ENCODE measurements at places on chromosomes 2 and 18.

DNA sequence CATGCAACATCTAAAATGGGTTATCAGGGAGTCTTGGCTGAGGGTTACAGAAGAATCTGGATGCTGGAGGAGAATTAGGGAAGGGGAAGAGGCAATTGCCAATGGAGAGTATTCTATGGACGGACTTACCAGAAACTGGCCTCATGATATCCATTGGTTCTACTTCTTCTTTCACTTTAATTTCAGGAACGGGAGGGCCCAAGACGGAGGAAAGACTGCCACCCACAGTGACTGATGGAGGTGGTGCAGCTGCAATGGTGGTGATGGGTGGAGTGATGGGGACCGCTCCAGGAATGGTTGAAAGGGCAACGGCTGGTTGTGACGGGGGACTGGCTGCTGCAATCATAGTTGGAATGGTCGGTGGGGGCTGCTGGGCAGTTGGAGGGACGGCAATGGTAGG, 69.1 kb upstream of the AMMECR1L start:
- DNase-seq = no peak

DNA sequence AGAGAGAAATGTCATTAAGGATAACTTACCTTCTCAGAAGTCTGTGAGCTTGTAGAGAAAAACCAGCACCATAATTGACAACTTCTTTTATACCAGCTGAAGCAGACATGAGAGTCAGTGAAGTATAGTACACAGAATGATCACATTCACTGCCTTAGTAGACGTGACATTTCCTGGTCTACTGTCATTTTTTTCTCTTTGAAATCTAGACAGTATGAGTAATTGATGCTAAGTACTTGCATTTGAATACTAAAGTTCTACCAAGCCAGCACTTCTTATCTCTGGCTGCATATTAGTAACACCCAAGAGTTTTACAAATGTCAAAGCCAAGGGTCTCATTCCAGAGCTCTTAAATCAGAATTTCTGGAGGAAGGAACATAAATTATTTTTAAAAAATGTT, 25.4 kb upstream of the ACADL start:
- no peak for DNase-seq

DNA sequence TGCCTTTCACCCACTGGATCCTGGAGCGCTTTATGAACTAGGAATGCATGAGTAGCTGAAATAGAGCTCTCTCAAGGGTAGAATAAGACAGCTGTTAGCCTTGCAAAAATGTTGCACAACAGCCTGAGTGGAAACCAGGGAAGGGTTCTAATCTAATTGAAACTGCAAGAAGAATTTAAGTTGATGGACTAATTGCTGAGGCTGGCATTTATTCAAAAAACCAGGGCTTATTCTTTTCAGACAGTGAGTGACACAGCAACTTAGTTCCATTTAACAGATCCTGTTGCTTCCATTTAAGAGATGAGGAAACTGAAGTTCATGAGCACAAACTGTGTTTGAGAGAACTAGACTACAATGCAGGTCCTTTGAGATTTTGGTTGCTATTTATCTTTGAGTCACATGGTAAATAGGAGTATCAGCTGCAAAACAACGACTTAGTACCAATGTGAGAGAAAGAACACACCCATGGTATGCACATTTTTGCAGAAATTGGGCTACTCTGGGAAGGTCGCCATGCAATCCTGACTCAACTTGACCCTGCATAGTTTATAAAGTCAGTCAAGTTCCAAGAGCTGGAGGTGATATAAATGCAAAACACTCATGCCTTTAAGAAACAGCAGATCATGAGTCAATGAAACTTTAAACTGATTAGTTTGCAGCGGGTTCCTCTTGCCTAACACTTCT, 76.4 kb upstream of the PARD3B start:
- DNase-seq = no peak

DNA sequence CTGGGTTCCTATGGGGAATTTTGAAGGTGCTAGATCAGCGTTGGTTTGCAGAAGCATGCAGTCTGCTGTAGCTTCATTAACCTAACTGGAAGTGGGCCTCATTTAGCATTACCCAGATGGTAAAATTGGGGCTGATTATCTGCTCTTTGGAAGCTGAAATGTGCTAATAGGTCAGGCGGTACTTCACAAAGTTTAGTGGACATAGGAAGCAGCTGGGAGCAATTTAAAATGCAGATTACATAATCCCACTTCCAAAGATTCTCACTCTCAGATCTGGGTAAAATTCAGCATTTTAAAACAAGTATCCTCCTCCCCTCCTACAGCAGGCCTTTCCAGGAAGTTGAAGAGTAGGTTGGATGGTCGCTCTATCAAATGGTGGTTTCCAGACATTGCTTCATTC, 907.0 kb downstream of the CPS1 start:
- DNase-seq = no peak

GRCh38 chr2:10374362-10374943, 71.7 kb downstream of the HPCAL1 start:
- no peak for DNase-seq

GRCh38 chr2:239846789-239847676, 178.1 kb downstream of the NDUFA10 start:
- no peak for DNase-seq

DNA sequence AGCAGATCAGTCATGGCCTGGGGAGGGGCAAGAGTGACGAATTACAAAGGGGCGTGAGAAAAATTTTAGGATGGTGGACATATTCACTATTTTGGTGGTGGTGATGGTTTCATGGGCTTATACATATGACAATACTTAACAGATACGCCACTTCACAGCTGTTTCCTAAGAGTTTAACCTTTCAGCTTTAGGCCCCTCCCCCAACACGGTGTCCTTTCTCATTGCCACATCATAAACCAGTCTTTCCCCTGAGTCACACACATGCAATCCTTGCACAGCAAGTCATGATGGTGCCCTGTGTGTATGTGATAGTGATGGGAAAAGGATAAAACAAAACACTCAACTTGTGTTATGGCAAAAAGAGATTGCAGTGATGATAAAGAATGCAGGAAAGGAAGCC, 47.6 kb upstream of the IL1R1 start:
- no peak for DNase-seq

DNA sequence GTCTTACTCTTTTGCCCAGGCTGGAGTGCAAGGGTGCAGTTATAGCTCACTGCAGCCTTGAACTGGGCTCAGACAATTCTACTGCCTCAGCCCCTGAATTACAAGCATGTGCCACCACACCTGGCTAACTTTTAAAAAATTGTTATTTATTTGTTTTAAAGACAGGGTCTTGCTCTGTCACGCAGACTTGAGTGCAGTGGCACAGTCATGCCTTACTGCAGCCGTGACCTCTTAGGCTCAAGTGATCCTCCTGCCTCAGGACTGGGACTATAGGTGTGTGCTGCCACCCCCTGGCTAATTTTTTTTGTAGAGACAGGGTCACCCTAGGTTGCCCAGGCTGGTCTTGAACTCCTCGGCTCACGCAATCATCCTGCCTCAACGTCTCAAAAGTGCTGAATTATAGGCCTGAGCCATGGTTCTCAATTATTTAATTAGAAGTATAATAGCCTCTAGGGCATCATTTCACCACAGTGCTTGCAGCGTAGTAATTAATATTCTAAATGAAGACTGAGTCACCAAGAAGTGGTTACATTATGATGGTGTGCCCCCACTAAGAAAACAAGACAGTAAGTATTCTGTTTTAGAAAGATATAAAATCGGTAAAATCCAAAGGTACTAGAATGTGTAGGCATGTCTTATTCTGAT, 69.6 kb downstream of the EML4 start:
- peak; percentile 24 for DNase-seq

DNA sequence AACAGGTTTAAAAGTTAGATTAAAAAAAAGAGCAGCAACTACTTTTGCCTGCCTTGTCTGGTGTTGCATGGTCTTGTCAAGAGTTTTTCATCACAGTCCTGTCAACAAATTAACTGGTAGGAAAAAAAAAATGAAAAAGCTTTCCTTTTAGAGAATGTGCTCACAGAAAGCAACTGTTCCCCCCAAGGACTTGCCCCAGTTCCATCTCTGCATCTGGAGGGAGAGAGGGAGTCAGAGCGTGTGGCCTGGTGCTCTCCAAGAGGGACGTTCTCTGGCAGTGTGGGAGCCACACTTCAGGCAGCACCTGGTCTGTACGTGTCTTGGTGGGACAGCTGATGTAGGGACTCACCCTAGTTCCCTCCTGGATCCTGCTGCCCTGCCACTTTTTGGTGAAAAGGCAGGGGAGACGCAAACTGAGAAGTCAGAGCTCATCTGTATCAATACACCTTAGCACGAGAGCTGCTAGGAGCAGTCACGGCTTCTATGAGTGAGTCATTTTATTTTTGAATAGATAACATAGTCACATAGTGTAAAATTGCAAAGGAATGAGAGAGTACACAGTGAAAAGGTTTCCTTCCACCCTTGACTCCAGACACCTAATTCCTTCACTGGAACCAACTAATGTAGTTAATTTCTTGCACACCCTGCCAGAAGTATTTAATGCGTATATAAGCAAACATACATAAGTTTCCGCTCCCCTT, 172.5 kb upstream of the MGAT5 start:
- no peak for DNase-seq

- no peak for DNase-seq
Measured at GRCh38 chr2:126579868-126580267, 76.1 kb upstream of the GYPC start.

DNA sequence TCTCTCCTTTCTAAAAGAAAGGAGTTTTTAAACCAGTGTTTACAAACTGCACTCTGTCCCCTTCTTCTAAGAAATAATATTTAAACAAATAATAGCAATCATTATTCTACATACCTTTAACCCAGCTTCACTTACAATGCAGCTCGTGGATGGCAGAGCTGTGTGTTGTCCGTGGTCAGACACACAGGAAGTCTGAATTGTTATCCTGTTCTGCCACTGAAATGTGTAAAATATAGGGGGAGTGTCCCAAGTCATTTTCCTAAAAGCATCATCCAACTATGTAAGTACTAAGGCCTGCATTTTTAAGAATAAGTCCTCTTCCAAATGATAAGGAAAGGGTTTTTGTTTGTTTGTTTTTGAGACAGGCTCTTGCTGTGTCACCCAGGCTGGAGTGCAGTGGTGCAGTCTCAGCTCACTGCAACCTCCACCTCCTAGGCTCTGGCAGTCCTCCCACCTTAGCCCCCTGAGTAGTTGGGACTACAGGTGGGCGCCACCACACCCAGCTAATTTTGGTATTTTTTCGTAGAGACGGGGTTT, 2.7 kb upstream of the PPP4R1 start:
- DNase-seq = no peak

DNA sequence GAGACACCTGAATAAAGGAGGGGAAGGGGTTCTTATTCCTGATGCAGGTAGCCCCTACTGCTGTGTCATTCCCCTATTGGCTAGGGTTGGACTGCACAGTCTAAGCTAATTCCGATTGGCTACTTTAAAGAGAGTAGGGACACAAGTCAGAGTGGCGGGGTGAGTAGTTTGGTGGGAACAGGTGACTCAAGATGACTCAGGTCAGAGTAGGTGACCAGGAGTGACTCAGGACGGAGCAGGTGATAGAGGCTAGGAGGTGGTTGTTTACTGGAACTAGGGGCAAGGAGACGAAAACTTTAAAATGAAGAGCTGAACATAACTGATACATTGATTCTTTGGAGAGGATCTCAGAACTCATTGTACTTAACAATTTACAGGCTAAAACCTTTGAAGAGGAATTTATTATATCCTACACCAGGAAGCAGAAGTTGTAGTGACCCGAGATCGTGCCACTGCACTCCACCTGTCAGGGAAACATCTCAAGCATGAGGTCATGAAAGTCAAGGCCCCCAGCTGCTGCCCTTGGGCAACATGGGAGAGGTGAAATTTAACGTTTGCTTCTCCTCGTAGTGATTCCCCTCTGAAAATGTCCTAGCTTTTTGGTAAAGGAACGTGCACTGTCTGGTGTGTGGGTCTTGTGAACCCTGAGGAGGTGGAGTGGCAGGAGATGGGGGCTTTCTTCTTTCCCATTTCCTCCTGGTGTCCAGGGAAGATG, 4.5 kb upstream of the CYP27A1 start:
- DNase-seq = no peak

DNA sequence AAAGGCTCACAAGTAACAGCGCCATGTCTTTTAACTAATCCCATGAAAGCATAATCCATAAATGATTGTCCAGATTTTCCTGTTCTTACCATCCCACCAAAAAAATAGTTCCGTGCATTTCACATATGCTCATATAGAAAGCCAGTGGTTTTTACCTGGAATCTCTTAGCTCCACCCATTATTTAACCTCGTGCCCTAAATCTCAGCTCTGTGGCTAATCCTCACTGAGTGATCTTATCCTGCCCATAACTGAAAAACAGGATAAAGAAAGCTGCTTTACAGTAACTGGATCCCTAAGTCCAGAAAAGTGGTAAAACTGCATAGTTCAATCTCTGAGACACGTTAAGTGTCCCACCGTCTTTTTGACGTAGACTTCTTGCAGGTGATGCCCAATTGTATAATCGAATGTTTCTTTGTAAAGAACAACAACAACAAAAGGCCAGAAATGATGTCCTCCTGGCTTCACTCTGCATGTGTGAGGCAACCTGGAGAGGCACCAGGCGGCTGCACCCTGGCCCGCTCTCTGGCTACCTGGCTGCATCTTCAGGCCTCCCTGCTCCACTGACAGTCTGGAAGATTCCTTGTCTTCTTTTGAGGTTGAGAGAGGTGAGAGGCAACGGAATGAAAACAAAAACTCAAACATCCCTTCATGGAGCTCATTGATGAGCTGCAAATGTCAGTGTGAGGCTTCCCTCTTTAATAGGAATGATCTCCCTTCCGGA, 38.6 kb downstream of the FEZ2 start:
- DNase-seq = no peak

- DNase-seq = no peak
Measured at GRCh38 chr2:44679584-44679983, 261.9 kb upstream of the SIX3 start.

DNA sequence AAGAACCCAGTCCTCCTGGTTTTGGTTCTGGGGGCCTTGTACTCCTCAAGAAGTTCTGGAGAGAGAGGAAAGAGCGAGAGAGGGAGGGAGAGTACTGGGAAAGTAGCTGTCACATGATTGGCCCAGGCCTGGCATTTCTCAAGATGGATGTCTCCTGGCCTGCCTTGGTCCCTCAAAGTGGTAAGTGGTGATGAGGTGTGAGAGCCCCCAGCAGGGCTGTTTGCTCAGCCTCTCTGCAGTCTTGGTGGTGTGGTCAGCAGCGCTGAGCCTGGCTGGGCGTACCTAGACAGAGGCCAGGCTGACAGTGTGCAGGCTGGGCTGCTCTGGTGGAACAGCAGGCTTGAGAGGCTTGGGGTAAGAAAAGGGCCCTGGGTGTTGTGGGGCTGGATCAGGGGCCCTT, 2.5 kb downstream of the SPEG start:
- DNase-seq = no peak

DNA sequence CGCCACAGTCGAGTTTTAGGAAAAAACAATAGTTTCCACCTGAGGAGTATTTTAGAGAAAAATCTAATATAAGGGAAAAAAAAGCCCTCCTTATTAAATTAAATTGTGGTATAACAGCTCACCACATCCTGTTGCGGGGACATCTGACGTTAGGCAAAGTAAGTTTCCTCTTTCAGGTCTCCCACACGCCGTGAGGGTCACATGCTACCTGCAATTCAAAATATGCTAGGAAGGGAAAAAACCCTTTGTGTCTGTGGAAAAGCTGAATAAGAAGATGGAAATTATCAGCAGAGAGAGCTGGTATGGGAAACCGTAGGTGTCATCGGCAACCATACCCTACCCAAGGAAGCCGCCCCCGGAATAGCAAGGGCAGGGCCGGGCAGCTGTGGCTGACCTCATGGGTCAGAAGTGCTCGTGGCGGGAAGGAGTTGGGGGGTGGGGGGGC, 128.0 kb downstream of the NFATC1 start:
- no peak for DNase-seq

All from activated naive CD4-positive, alpha-beta T cell treated with anti-CD3 and anti-CD28 coated beads, Interleukin-2, amount 50 U/mL, for 72 hours (primary cell).